CD4-positive, alpha-beta T cell (primary cell): ENCODE measurements at places on chromosomes 7 and 10. TPM values are rescaled to one million over a fixed set of nuclear protein-coding genes. Genes with fewer than 3 reads are reported as not detected.

DNA sequence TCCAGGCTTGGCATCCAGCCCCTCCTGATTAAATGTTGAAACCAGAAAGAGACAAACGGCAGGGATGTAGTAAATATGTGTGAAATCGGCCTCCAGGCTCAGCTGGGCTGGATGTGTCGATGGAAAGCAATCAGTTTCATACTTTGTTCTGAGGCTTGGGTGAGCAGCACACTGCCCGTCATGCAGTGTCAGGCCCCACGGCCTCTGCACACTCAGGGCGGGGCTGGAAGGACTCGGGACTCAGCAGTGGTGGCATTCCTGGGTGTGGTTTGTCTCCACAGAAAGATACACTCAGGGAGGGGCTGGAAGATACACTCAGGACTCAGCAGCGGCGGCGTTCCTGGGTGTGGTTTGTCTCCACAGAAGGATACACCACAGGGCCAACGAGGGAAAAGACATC lies 22.0 kb downstream of the ADGRA1 start:
- DNase-seq: no peak

- no peak for DNase-seq
Observed at GRCh38 chr10:126036515-126036914, 140.2 kb downstream of the FANK1 start.

DNA sequence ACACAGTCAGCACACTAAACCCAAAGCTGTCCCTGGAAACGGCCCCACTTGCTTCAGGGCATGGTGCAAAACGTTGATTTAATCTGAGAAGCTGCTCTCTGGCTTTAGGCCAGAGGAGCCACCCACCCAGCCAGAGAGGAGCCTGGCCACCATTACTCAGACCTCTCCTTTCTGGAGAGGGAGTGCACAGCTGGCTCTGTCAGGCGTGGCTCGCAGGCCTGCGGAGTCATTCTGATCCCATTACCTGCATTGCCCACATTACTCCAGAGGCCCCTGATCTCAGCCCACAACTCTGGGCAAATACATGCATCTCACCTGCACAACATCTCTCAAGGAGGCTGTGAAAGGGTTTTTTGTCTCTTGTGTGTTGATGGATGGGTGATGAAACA lies 370.0 kb upstream of the IGFBP3 start:
- no peak for DNase-seq

DNA sequence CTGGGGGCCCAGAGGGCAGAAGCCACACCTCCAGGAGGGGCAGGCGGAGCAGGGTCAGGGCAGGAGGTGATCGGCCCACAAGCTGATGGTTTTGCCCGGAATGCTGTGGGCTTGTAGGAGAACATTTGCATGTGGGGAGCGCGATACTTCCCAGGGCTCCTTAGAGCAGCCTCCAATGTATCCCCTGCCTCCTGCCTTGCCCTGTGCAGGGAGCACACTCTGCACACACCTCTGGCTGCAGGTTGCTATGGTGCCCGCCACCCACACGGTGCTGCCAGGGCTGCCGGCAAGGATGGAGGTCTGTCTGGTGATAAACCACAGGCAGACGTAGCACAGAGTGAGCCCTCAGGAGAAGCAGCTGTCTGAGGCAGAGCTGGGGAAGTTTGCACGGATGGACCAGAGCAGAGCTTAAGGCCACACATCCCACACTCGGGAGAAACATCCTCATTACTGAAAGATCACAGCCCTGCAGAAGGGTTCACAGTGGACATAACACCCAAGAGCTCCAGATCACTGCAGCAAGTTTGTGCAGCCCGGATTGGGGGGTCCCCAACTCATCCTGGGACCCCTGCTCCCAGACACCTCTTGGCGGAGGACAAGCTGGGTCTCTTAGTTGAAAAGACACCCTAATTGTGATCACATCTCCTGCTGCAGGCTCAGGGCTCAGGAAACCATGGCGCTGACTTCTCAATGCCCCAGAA lies 41.8 kb downstream of the VIPR2 start:
- no peak for DNase-seq

DNA sequence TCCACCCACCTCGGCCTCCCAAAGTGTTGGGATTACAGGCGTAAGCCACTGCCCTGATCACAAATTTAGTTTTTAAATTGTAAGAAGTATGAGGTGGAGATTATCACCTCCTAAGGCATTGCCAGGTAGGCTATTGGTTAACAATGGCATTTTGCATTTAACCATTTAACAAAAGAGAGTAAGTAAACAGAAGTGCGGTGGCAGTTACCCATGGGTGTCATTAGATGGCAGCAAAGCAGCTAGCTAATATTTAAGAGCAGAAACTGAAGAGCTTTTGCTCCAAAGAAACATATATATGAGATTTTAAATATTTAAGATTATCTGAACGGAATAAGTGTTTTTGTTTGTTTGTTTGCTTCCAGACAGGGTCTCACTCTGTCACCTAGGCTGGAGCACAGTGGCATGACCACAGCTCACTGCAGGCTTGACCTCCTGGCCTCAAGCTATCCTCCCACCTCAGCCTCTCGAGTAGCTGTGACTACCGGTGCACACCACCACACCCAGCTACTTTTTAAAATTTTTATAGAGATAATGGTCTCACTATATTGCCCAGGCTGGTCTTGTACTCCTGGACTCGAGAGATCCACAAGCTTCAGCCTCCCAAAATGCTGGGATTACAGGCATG lies 325.5 kb upstream of the C7orf33 start:
- no peak for DNase-seq

- no peak for DNase-seq
Observed at GRCh38 chr7:107345898-107346297, 124.0 kb upstream of the GPR22 start.

- no peak for DNase-seq
Observed at GRCh38 chr10:509361-510102, 179.9 kb downstream of the DIP2C start.

DNA sequence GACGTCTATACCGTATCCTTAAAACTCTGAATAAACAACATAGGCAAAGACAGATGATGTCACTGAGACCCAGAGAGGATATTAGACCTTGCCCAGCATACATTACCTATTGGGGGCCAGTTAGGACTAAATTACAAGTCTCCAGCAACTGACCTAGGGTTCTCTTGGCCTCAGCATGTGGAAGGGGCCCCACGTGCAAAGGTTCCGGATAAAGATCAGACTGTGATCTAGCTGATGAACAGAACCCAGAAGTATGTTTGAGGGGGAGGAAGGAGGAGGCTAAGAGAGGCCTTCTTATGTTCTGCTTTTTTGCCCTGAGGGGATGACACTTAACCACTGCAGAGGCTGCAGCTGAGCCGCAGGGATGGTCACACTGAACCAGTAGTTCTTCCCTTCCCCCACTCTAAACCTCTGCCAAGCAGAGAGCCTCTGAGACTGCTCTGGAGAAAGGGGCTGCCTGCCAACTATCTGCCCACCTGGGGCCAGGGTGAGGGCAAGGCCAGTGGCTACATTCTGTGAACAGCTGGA lies 24.0 kb upstream of the KMT2C start:
- DNase-seq: no peak

GRCh38 chr10:81013771-81014170 lies 476.1 kb downstream of the SH2D4B start:
- no peak for DNase-seq

DNA sequence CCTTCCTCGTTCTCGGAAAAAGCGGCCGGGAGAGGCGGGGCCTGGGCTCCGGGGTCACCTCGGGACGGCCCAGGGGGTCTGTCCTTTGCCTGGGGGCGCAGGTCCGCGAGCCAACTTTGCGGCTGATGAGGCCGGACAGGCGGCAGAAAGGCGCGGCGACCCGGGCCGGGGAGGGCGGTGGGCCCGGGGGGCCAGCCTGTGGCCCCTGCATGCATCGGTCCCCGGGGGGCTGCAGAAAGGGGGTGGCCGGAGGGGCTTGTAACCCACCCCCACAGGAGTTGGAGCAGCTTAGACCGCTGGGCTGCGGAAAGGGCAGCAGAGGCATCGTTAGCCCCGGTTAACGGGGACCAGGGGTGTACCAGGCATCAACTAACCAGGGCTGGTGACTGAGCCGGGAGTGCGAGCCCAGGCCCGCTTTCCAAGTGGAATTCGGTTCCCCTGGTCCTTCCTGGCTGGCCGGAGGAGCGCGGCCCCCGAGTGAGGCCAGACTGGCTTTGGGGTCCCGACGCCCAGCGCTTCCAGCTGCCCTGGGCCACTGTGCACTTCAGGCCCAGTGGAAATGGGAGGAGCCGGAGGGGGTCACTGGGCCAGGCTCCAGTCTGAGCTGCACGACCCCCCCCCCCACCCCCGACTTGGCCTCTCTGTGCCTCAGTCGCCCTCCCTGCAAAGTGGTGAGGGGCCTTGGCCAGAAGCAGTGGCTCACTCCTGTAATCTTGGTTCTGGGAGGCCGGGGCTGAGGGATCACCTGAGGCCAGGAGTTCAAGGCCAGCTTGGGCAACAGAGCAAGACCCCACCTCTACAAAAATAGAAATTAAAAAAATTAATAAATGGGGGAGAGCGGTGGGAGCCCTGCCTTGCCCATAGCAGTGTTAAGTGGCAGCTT lies 919 bp downstream of the SLC29A4 start:
- DNase-seq: no peak

DNA sequence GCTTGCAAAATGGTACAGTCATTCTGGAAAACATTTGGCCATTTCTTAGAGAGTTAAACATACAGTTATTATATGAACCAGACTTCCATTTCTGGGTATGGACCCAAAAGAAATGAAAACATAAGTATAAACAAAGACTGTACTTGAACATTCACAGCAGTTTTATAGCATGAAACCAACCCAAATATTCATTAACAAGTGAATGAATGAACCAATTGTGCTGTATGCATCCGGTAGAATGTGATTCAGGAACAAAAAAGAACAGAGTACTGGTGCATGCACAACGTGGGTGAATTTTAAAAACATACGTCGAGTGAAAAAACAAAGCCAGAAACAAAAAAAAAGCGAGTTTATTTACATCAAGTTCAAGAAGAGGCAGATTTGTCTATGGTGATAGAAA lies 1085.8 kb upstream of the AUTS2 start:
- DNase-seq: no peak

GRCh38 chr10:123909866-123910265 lies 18.3 kb upstream of the CPXM2 start:
- DNase-seq: no peak

DNA sequence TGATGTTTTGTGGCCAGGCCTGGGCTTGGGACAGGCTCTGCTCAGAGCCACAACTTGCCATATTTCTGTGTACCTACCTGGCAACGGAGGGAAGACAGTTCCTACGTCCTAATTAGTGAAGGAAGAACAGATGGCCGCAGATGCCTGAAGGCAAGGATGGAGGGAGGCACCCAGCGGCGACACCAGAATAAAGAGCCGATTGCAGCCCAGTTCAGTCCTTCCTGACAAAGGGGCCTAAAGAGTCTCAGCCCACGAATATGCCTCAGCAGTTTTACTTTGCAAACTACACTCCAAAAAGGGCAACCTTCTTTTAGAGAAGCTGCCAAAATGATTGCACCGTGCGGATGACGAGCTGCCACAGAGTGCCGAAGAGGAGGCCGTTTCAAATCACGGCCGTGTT lies 585.8 kb downstream of the GLRX3 start:
- no peak for DNase-seq

PNLIP gene
- not detected for total RNA-seq

WDR86 gene
- 5.6 TPM for total RNA-seq

LRIT1 gene
- total RNA-seq: not detected

NAT16 gene
- not detected for total RNA-seq

MMRN2 gene
- 1.8 TPM for total RNA-seq

SUN3 gene
- not detected for total RNA-seq

GRK5 gene
- total RNA-seq: 20.8 TPM
